ENCODE measurements at places on chromosomes 12 and 14. TPM values are rescaled to one million over a fixed set of nuclear protein-coding genes. Genes with fewer than 3 reads are reported as not detected.
A peak's percentile ranks its signal among the peaks of the same experiment; 100 is the strongest.

Gene HSPB8
- 504 TPM for total RNA-seq

- no peak for DNase-seq
Observed at GRCh38 chr12:50220363-50220995, 53.3 kb upstream of the CERS5 start.

- DNase-seq = no peak
Observed at GRCh38 chr12:11595080-11595479, 54.4 kb upstream of the ETV6 start.

DNA sequence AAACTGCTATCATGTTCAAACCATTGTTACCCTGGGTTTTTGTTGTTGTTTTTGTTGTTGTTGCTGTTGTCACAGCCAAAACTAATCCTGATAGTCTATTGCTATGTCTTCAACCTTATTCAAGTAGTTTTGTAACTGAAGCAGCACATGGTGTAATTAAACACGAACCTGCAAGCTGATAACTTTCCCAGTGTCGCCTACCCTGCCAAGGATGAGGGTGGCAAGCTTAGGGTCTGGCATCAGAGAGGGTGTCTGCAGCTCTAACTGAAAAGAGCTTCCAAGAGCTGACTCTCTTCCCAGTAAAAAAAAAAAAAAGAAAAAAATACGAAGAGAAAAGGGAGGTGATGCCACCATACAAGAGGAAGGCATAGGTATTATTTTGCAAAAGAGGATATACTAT lies 86.3 kb upstream of the BCL2L14 start:
- no peak for DNase-seq

DNA sequence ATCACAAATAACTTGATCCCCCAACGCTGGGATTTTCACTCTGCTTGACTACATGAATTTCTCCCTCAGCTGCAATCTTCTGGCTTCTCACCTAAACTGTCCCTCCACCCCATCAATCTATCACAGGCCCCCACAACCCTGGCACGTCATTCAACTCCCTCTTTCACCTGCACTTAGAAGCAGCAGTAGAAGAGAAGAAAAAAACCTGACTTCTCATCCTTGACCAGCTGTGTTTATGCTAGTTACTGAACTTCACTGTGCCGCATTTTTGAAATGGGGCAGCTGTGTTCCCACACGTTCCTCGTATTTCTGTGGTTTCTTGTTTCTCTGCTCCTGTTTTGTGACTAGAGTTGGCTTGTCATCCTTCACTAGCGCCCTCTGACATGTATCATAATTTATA lies 35.0 kb downstream of the ITPR2 start:
- no peak for DNase-seq

DNA sequence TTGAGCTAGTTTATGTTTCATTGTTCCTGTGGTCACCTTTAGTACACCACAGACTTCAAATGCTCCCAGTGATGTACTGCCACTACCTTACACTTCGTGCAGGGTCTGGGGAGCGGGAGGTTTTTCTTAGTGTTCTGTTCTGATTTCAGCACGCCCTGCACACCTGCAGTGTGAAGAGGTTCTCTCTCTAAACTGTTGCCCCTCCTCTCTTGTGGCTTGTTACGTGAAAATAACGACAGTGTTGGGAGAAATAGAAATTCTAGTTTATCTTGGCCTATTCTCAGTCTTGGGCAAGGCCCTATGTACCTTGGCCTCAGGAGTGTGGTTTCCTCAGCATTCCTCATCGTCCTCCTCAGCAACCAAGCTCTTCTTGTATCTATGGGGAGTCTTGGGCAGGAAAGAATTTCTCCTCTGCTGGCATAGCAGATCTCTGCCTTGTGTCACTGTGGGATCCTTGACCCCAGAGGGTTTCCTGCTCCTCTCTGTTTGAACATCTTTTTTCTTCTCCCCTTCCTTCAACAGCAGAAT lies 48.6 kb downstream of the EIF2S3B start:
- no peak for DNase-seq

DNA sequence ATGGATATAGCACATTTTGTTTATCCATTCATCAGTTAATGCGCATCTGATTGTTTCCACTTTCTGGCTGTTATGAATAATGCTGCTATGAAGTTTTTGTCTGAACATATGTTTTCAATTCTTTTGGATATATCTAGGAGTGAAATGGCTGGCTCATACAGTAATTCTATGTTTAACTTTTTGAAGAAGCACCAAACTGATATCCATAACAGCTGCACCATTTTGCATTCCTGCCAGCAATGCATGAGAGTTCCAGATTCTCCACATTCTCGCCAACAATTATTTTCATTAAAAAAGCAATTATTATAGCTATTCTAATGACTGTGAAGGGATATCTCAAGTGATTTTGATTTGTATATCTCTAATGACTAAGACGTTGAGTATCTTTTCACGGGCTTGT lies 89.9 kb upstream of the PPP4R3A start:
- no peak for DNase-seq

- DNase-seq = no peak
Observed at GRCh38 chr12:122518908-122519307, 7.8 kb downstream of the RSRC2 start.

Gene KRT71
- total RNA-seq = not detected

DNA sequence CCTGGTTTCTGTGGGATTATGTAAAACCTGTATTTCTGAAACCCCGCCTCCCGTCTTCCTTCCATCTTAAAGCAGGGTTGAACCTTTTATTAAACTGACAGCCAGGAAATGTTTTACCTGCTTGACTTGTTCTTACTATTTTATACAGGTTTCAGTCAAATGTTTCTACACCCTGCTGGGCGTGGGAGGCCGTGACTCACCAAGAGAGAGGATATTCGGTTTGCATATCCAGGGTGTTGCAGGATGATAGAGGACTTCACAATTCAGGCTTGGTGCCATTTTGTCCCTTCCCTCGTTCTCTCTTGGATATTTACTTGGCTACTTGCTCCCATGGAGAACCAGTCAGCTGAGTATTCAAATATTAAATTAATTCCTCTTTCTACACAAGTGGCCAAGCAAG lies 69.7 kb downstream of the ARF6 start:
- no peak for DNase-seq

DNA sequence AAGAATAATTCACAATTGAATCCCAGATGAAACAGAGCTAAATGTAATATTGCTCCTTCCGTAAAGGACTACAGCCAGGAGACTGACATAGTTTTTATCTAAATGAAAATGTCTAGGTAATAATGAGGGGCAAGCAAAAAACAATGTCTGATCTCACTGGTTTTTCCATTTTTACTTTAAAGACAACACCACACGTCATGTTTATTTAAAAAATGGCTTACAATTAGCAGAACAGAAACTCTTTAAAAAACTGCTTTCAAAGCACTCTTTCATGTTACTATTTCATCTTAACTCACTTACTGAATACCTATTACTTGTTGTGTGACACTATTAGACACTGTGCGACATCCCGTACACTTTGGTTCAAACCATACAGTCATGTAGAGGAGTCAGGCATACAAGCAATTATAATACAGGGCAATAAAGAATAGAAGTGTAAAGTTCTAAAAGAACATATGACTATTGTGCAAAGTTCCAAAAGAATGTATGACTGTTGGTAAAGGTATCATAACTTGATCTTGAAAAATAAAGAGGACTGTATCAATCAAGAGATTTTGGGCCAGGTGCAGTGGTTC lies 9.1 kb downstream of the BTBD7 start:
- no peak for DNase-seq

GRCh38 chr14:45089813-45090212 lies 5.9 kb downstream of the PRPF39 start:
- DNase-seq = no peak

GRCh38 chr14:92703516-92703915 lies 44.9 kb downstream of the LGMN start:
- DNase-seq = no peak

GRCh38 chr12:55713721-55714120 lies 2.1 kb upstream of the BLOC1S1 start:
- DNase-seq = peak; percentile 6

Gene GPRC5A
- total RNA-seq = 1.9 TPM

GRCh38 chr14:98160901-98161300 lies 1111.1 kb downstream of the BCL11B start:
- DNase-seq = no peak

DNA sequence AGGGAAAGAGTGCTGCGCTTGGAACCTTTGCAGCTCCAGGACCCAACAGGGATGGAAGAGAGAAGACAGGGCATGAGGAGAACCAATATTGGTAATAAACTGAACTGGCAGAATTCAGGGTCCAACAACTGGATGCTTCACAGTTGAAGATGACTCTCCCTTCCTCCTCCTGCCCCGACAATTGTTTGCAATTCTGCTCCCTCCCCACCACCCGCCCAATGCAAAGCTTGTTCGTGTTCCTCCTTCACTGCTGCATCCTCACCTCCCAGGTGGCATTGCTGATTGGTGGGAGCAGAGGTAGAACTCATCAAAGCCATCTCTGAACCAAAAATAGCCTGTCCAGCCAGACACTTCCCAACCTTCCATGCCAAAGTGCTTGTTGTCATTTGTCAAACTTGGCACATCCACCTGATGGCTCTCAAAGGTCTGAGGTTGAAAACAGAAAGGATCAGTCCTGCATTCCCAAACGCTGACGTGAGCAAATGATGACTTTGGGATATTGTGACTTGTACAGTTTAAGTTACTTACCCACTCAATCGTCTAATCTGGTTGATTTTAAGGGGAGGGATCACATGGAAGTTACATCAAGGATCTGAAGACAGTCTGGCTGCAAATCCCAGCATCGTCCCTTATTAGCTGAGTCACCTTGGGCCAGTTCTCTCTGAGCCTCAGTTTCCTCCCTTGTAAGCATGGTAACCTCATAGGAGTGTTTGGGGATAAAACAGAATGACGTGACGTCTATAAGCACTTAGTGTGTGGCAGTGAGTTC lies 242.6 kb upstream of the CRY1 start:
- DNase-seq = no peak

Gene RNASE1
- total RNA-seq = 283 TPM

GRCh38 chr12:30796313-30796780 lies 41.6 kb upstream of the CAPRIN2 start:
- DNase-seq = peak; percentile 32

- DNase-seq = no peak
Observed at GRCh38 chr14:30214014-30214413, 286.4 kb upstream of the PRKD1 start.

Gene IAPP
- total RNA-seq = not detected

DNA sequence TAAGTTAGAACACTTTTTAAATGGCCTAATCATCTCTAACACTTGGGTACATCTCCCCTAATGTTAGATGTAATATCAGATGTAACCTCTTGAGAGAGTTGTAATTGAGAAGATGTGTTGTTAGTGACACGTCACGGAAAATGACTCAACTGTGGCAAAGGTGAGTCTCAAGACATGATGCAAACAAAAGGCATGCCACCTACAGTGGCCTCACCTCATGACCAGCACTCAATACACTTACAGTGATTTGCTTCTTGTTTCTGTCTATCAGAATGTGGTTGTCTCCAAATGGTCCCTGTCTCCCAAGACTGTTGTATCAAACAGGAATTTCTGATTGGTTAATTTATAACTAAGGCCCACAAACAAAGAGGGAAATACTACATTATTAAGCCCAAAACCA lies 91.2 kb downstream of the SLC25A21 start:
- no peak for DNase-seq

Gene ASCL1
- not detected for total RNA-seq

DNA sequence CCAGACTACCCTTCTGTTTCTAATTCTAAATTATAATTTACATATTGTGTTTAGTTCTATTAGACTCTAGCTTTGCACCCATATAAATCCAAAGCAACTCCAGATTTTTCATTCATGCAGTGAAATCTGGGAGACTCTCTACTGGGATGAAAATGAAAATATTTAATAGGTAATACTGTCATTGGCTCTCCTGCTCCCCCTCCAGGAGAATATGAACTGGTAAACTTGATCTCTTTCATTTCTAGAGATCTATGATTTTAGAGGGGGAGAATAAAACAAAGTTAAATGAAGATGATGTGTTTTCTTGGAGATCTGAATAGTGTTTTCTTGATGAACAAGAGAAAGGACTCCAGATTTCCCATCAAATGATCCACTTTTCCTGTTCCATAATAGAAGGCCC lies 104.3 kb upstream of the TMCC3 start:
- no peak for DNase-seq

Gene RNFT2
- total RNA-seq = 0.45 TPM

DNA sequence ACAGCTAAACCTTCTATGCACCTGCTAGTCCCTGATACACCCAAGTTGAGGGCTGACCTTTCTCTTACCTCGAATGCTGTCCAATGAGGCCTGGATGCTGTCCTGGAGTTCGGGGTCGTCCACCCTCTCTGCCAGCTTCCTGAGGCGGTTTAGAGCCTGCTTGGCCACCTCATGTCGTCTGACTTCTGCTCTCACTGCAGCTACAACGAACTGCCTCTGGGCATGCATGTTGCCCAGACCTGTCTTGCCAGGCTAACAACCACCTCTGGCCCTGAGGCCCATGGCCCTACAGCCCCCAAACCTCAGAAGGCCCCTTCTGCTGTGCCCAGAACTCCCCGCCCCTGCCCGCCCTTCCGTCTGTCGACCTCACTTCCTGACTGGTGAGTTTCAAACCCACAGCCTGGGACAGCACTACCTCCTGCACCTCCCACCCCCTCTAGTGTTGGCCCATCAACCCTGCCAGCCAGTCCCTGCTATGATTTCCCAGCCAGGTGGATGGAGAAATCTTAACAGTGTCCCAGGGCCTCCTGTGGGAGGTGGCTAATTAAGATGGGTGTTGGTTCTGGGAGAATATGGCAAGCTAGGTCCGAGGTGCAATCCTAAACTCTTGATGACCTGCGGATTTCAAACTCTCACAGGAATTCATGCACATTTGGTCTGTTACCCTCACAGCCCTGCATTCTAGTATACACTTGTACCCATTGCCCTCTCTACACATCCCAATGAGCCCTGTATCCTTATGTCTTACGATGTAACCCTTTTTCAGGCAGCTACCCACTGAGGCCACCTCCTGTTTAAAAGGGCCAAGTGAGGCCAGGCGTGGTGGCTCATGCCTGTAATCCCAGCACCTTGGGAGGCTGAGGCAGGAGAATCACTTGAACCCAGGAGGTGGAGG lies 2.7 kb upstream of the TSPAN31 start:
- DNase-seq = no peak

Gene CLEC2B
- total RNA-seq = 3.7 TPM

DNA sequence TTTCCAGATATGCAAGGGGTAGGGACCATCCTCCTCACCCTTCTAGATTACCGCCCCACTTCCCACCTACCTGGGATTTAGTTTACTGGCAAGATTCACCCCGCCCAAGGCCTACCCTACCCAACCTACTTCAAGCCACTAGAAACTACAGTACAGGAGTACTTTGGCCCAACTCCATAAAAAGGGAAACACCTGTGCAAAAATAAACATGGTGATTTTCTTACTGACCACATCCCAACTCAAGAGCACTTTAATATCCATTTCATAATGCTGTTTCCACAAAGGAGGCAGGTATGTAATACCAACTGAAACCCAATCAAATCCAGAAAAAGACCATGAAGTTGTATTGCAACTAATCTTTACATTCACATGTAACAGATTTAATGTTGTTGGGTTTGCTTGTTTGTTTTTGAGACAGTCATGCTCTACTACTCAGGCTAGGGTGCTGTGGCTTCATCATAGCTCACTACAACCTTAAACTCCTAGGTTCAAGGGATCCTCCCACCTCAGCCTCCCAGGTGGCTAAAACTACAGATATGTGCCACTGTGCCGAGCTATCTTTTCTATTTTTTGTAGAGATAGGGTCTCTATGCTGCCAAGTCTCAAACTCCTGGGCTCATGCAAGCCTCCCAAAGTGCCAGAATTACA lies 41.7 kb upstream of the RAP1B start:
- DNase-seq = no peak

All from left ventricle myocardium superior (tissue), 1 donor.